ENCODE measurements at places on chromosomes 7 and 10.

GRCh38 chr10:21934307-21934706 is 69.2 kb downstream of the DNAJC1 start:
- DNase-seq: no peak

DNA sequence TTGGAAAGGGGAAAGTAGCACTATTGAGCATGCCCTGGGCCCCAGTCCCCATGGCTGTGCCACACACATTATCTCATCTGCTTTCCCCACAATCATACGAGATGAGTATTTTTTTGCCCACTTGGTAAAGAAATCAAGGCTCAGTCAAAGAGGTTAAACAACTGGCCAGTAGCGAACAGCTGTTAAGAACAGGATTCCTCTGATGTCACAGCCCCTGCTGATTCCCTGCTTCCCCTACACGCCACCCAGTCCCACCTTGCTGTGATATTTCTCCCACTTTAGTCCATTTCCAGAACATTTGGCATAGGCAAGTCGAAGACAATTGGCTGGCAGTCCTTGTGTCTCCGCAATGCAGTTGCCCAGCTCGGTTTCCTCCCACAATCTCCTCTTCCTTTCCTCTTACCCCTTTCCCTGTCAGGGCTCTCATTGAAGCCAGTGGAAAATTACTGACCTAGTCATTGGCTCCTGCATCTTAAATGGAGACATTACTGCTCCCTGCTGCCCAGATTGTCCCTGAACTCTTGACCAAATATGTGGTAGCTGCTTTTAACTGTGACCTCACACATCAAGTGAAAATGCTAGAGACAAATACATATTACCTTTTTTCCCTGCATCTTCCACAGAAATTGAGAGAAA is 56.5 kb upstream of the EEPD1 start:
- no peak for DNase-seq

- DNase-seq: peak; percentile 53
Measured at GRCh38 chr7:142791502-142791901, 20.7 kb downstream of the PRSS2 start.

GRCh38 chr10:21515361-21516241 is 9.9 kb downstream of the SKIDA1 start:
- DNase-seq: no peak

- DNase-seq: no peak
Measured at GRCh38 chr10:58444876-58445275, 59.7 kb downstream of the TFAM start.

DNA sequence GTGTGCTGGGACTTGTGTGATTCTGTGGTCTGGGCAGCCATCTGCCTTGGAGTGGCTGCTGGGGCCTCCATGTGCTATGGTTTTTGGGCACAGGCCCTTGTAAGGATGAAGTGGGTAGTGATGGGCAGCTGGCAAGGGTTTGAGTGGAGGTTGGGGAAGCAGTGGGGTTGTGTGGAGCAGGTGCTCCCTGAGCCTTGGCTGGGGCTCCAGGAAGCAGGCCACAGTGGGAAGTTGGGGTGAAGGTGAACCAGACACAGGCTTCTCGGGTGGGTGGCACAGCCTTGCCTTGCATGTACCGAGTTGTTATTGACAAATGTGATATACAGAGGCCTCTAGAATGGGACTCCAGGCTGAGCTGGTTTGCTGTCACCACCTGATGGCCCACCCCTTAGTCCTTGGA is 82.3 kb downstream of the ADCY1 start:
- no peak for DNase-seq

GRCh38 chr7:1893036-1893435 is 223.0 kb downstream of the ELFN1 start:
- peak; percentile 15 for DNase-seq

- no peak for DNase-seq
Measured at GRCh38 chr7:127254163-127254684, 1.5 kb upstream of the GRM8 start.

GRCh38 chr7:78873117-78873516 is 580.4 kb downstream of the MAGI2 start:
- DNase-seq: no peak

DNA sequence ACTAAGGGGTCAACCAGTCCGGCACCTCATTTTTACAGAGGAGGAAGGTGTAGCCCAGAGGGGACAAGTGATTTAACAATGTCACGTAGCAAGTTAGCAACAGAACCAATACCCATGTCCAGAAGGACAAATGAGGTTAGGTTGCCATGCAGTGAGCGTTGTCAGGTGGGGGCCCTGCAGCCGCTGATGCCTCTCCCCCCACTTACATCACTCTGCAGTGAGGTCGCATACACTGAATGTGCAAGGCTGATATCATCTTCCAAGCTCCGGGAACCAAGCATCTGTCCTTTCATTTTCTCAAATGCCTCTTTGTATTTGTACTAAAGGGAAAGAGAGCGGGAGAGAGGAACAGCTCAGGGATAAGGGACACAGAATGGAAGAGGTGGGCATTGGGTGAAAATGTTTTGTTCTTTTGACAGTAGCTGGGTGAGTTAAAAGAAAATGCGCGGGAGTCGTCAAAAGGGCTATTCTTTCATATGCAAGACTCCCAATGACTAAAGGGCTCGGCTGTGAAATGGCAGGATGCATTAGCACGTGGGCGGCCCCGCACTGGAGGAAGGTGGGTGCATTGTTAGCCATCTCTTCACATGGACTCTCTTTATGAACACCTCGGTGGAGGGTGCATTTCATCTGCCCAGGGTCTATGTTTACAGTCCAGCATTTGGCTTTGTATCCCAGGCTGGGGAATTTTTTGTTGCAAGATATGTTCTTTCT is 49.7 kb downstream of the NRAP start:
- DNase-seq: no peak

DNA sequence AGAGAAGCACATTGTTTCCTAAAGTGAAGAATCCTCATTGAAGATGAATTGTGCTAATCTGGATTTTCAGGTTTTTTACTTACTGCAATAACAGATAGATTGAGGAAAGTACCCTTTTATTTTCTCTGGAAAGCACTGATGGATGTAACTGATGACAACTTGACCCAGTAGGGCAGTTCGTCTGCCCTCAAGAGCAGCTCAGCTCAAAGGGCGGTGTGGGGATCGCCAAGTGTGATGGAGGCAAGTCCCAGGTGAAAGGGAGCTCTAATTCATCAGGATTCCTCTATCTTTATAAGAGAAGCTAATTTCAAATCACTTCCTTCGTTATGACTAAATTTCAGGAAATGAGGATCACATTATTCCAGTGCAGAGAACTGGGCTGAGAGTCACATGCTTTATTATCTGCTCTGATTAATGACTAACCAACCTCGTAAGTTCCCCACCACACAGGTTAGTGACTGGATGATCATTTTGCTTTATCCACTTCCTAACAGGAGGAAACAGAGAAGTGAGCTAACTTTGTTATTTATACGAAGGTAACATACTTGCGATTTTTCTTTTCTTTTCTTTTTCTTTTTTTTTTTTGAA is 98.8 kb downstream of the PFKFB3 start:
- no peak for DNase-seq

- no peak for DNase-seq
Measured at GRCh38 chr7:132410861-132411541, 165.3 kb downstream of the PLXNA4 start.

DNA sequence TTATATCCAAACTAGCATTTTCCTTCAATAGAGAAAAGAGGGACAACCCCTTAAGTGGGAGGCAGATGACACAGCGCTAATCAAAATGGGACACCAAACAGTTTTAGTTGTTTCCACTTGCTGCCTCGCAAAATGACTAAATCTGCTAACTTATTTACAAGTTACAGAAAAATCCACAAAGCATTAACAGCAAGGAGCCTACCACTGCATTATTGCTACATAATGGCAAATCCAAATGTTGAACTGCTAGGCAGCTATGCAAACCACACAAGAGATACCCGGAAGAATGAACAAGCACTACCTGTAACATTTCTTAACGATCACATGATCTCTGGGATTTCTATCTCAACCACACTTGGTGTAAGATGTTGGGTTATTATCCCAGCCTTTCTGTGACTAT is 96.7 kb downstream of the SFMBT2 start:
- no peak for DNase-seq

DNA sequence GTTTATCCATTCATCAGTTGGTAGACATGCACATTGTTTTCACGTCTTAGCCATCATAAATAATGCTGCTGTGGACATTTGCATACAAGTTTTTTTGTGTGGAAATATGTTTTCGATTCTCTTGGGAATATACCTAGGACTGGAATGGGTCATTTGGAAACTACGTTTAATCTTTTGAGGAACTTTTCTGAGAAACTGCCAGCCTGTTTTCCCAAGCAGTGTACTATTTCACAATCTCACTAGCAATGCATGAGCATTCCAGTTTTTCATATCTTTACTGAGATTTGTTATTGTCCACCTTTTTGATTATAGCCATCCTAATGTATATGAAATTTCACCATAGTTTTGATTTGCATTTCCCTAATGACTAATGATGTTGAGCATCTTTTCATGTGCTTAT is 95.7 kb upstream of the JAZF1 start:
- DNase-seq: no peak

- DNase-seq: no peak
Measured at GRCh38 chr10:44043646-44044375, 341.1 kb downstream of the CXCL12 start.

- DNase-seq: no peak
Measured at GRCh38 chr7:47387506-47387905, 194.4 kb downstream of the TNS3 start.

GRCh38 chr7:14761510-14762296 is 140.8 kb downstream of the DGKB start:
- no peak for DNase-seq

DNA sequence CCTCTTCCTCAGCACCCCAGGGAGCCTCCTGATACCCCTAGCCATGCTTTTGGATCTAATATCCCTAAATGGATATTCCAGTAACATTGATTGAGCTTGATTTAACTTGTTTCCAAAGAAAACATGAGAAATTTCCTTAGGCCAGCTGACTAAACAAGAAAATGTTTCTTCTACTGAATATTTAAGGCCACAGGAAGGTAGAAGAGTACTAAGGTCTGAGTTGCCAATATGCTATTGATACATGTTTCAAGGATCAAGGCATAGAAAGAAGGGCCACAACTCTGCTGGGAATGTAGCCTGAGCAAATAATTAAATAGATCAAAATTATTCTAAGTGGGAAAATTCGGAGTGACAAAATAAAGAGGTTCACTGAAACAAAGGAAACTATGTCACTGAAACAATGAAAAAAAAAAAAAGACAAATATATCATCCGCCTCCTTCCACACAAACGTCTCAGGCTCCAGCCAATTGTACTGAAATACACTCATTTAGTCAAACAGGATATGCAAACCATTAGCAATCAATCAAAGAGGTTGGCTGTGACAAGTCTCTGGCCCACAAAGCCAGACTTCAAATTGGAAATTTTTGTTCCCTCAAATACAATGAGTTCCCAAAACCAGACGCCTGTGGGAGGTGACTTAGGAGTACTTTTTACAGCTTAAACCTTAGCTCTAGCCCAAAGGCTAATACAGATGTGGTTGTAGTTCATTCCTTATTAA is 396.2 kb downstream of the HTR7 start:
- no peak for DNase-seq

DNA sequence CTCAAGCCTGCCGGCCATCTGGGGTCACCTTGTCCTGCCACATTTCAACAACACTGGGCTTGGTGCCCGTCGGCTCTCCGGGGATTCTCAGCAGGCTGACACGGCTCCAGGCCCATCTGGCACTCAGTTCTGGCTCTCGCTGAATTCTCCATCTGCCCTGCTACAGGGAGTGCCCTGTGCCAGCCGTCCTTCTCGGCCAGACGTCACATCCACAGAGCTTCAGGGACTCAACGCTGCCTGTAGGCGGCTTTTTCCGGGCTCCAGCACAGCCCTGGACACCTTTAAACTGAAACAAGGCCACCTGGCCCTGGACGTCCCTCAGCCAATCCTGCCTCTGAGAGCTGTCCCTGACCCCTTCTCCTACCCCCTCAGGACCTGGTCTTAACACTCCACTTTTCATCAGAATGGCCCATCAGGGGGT is 43.0 kb downstream of the TMEM130 start:
- no peak for DNase-seq

GRCh38 chr10:27687743-27688142 is 57.9 kb downstream of the MKX start:
- no peak for DNase-seq

DNA sequence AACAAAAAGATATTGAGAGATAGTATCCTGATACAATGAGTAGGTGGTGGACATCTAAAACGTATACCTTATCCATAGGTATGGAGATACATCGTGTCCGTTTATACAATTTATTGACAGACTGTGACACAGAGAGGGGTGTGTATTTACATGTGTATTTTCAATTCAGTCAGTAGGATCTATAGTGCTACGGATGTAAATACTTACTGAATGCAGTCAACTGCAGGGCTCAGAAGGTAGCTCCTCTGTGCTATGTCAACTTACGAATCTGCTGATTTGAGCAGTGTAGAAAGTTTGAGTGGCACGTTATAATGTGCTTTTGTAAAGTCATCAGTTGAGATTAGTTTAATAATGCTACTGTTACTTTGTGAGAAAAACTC is 626 bp downstream of the ZNF804B start:
- DNase-seq: no peak

GRCh38 chr7:100632951-100633717 is 8.2 kb downstream of the TFR2 start:
- no peak for DNase-seq

GRCh38 chr7:89259085-89259484 is 463.5 kb upstream of the TEX47 start:
- DNase-seq: no peak

GRCh38 chr7:5082806-5083205 is 37.1 kb downstream of the RBAK start:
- no peak for DNase-seq

DNA sequence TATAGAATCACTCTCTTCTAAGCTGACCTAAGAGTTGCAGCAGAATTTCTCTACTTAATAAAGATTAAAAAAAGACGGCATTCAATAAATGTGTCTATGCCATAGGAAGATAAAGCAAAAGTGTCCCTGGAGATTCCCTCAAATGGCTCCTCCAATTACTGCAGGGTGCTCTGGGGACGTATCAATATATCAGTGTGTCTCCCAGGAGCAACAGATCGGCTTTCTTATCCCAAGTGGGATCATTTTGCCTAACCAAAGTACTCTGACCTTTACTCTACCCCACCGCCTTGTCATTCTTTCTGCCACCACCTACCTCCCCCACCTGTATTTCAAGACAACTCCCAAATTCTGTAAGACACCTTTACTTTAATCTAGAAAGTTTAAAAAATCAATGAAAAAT is 202.0 kb upstream of the SEMA3C start:
- DNase-seq: no peak

GRCh38 chr10:91975438-91975837 is 51.9 kb downstream of the BTAF1 start:
- no peak for DNase-seq

DNA sequence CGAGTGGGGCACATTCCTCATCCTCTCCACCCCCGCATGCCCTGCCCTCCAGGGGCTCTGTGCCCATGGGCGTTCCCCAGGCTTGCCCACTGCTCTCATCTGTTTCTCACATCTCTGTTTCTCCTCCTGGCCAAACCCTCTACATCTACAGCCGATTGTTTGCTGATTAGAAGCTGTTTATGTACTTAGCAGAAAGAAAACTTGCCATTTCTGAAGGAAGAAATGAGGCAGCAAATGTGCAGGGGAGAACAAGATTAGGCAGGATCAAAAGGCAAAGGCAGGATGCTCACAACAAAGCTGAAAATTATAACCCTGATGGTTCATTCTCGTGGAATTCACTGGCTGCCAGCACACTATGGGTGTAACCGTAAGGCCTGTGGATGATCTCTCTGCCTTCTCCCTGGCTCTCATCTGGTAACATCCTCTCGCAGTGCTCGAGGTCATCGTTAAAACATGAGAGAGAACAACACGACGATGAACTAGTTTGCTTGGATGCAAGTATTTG is 111.6 kb upstream of the KLF14 start:
- DNase-seq: no peak

Measured in CD8-positive, alpha-beta T cell (primary cell).